Activated CD4-positive, CD25-positive, alpha-beta regulatory T cell (primary cell): ENCODE measurements at places on chromosomes 12 and 14.
A peak's percentile ranks its signal among the peaks of the same experiment; 100 is the strongest.

GRCh38 chr12:100234591-100235304 lies 32.1 kb downstream of the DEPDC4 start:
- DNase-seq: no peak

DNA sequence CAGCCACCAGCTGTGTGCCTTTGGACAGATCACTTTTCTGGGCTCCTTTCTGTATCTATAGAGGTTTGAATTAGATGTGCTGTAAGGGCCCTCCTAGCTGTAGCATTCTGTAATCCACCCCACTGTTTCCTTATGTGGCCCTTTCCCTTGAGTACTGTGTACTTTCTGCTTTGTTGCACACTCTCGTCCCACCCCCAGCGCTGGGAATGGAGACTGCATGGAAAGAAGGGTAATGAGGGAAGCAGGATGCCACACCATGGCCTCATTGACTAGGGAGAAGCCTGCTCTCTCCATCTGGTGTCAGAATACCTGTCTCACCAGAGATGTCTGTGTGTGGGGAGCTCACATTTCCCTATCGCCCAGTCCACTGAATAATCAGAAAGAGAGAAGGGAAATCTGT lies 13.6 kb upstream of the GALNT16 start:
- DNase-seq: no peak

- DNase-seq: peak; percentile 27
These were observed 89.0 kb downstream of the SCARB1 start for GRCh38 chr12:124774462-124775167.

GRCh38 chr14:104826189-104826860 lies 25.4 kb downstream of the ZBTB42 start:
- peak; percentile 93 for DNase-seq

- DNase-seq: no peak
These were observed 15.5 kb upstream of the CCER1 start for GRCh38 chr12:90970471-90970870.

DNA sequence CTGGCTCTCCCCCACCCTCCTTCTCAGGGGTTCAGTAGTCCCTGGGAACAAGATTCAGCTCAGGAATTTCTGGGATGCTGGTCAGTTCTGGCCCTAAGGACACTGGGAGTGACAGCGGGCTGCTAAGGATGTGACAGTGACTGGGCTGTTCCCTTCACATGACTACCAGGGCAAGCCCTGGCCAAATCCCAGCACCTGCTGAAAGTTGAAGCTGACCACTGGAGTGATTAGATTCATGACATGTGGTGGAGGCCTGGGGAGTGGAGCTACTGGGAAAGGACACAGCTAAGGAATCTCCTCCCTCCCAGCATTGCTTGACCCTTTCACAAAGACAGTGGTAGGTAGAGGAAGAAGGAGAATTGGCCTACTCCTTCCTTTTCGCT lies 204.9 kb downstream of the DAD1 start:
- DNase-seq: no peak
